ENCODE measurements at places on chromosomes 6 and 20.
A peak's percentile ranks its signal among the peaks of the same experiment; 100 is the strongest.

- DNase-seq, result no peak
Observed at GRCh38 chr6:122753000-122753687, 26.4 kb upstream of the FABP7 start.

DNA sequence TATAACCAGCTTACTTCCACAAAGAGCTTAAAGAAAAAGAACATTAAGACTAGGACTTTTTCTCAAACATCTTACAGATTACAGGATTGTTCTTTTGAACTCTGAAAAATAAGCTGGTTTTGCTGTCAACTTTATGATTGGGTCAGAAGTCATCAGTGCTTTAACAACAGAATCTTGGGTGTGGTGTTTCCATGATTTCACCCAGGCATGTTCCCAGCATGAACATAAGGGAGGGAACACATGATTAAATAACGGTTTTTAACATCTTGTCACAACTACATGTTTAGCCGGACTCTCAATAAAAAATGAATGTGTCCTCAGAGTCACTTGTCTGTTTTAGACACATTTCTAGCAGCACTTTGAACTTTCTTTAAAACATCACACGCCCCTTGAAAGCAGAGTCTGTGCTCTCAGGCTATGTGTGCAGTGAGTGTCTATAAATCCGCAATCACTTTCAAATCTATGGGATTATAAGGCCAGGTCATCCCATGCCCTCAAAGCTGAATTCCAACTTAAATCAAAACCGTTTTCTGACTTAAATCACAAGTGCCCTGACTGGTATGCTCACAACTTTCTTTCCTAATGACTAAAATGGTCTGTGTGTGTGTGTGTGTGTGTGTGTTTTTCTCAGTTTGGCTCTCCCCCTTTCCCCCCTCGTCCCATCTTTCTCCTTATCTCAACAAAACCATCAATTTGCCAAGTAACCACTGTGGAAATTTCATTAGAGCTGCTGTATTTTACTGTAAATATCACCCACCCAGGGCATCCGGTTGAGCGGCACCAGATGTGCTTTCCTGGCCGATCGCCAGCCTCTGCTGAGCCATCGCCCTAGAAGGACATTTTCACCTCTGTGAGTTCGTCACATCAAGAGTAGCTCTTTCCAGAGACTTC, 216.8 kb upstream of the DTNBP1 start:
- DNase-seq, result peak; percentile 49

GRCh38 chr20:2757969-2758368, 42.5 kb downstream of the CPXM1 start:
- no peak for DNase-seq

DNA sequence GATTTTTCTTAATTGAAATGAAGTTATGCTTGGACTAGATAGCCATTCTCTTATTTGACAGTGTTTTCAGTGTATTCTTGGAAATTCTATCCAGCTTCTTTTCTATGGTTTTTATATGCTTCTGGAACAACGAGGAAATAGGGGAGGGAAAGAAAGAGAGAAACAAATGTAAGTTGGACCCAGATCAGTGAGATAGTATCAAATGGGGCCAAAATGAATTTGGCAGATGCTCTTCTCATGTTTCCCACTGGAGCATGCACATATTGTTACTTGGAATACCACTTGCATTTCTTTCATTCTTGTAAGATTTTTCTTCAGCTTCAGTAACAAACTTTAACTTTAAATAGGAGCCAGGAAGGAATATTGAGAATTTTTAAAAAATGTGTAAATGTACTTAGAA, 312.3 kb downstream of the PRL start:
- DNase-seq, result no peak

GRCh38 chr6:54193560-54193959, 82.3 kb downstream of the MLIP start:
- no peak for DNase-seq

- peak; percentile 90 for DNase-seq
Observed at GRCh38 chr20:2800521-2801285, at the start of gene CPXM1. Gene CPXM1 (minus strand): TSS chr20:2800627. CDS start chr20:2800572, 55 bp downstream.
